ENCODE measurements at places on chromosomes 4 and X.

- DNase-seq, result no peak
These were observed 120.7 kb upstream of the ADGRL3 start for GRCh38 chr4:61079427-61079826.

DNA sequence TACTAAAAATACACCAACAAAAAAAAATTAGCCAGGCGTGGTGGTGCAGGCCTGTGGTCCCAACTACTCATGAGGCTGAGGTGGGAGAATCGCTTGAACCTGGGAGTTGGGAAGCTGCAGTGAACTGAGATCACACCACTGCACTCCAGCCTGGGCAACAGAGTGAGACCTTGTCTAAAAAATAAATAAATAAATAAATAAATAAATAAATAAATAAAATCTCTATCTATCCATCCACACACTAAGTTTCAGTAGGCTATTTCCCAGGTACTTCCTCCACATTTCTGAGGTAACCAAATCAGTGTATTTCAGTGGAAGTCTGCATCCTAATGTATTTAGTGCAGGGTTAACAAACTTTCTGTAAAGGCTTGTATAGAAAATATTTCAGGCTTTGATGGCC, 10.9 kb downstream of the ABRAXAS1 start:
- no peak for DNase-seq

- DNase-seq, result no peak
These were observed 107.0 kb downstream of the SLC4A4 start for GRCh38 chr4:71445811-71446210.

DNA sequence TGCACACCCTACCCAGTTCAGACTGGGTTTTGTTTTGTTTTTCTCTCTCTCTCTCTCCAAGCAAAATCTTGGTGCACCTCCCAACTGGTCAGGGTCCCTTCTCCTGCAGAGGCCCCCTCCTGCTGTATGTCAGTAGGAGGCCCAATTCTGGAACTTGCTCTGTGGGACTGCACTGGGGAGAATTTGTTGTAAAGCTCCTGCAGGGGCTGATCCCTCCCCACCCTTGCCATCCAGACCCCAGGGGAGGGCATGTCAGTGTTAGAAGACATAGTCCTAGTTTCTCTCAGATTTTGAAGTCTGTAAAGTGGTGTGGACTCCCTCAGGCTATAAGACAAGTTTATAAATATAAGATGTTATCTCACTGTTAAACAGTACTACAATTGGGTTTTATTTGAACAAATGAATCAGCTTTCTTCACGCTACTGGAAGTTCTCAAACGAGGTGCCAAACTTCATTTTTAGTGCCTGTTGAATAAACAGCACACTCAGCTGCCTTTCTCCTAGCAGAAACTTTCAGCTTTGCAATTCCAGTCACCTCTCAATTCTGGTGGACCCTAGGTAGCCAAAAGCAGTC, 88.6 kb upstream of the FRMPD3 start:
- DNase-seq, result no peak

DNA sequence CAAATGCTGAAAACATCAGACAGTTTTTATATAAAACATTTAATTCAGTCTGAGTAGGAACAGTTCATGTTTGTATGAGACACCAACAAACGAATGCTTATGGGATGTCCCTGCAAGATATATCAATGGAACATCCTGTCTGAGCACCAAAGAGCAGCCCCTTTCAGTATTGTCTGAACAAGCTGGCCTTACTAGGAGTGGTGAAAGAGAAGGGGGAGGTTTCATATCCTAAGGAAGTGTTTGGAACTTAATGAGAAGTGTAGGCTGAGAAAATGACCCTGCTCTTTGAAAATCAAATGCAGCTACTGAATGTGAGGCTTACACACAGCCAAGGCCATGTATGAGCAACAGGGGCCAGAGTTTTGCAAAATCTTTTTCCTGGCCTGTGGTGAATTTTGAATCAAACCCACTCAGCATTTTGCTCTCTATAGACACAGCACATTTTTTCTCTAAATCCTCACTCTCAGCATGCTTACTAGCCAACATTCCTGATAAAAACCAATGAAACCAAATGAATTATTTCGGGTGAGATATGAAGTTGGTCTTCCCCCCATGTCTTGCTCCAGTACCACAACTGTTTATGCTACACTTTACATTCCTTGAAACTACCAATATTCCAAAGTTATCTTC, 119.4 kb downstream of the LUZP4 start:
- DNase-seq, result no peak

GRCh38 chrX:17826609-17827496, 34.2 kb downstream of the RAI2 start:
- no peak for DNase-seq

GRCh38 chr4:8352368-8353157, 83.0 kb downstream of the HTRA3 start:
- no peak for DNase-seq

DNA sequence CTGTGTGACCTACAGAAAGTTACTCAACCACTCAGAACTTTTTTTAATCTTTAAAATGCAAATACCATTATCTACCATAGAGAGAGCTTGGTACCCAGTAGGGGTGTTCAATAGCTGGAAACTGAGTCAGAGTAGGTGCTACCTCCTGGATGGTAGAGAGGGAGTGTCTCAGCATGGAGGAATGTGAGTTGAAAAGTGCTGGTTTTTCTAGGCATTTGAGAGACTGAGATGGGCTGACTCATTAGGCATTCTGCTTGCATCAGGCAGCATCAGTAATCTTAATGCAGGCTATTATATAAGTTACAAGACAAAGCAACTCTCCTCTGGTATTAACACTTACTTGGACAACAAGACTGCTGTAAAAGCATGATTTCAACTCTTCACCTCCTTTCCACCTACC, 70.9 kb upstream of the ARHGEF9 start:
- DNase-seq, result no peak
